Lower leg skin (tissue), 4 donors: ENCODE measurements at places on chromosomes 5 and 9.

GRCh38 chr9:21835121-21835520 is 32.7 kb downstream of the MTAP start:
- DNase-seq, result no peak

- no peak for DNase-seq
Measured at GRCh38 chr9:116420993-116421538, 266.0 kb upstream of the TRIM32 start.

- no peak for DNase-seq
Measured at GRCh38 chr9:126806336-126806735, 1.5 kb downstream of the ZBTB43 start.

GRCh38 chr5:160023007-160023907 is 14.3 kb downstream of the TTC1 start:
- no peak for DNase-seq

GRCh38 chr9:113355040-113355596 is 5.8 kb downstream of the BSPRY start:
- no peak for DNase-seq

GRCh38 chr9:120711841-120712538 is 2.3 kb downstream of the MEGF9 start:
- no peak for DNase-seq

- no peak for DNase-seq
Measured at GRCh38 chr9:6660512-6660911, 15.0 kb upstream of the GLDC start.

DNA sequence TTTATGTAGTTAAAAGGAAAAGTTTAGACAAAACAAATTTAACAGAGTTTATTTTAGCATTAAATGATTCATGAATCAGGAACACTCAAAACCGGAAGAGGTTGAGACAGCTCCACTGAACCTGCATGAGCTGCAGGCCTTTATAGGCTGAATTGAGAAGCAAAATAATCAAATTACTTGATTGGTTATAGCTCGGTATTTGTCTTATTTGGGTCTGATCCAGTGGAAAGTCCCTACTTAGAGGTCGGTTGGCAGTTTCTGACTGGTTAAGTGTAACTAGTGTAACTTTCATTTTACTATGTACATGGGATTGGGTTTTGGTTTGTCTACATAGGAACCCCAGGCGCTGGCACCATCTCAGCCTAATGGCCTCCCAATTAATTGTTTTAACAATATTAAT is 74.1 kb upstream of the PIK3R1 start:
- DNase-seq, result no peak

- DNase-seq, result no peak
Measured at GRCh38 chr9:91903126-91903911, 46.7 kb downstream of the ROR2 start.

DNA sequence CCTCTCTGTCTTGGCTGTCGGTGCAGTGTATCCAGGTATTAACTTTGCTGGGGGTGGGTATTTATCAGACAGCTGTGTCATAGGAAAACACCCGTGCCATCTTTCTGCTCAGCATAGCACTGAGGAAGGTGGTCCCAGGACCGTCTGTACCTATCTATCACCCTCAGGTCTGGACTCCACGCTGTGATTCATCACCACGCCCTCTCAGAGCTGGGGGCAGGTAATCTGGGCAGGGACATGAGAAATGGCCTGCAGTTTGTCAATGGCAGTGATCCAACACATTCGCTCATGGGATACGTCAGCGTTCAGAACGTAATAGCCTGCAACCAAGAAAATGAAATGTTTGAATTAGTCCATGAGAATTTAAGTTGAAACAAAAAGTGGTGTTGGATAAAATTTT is 151.6 kb upstream of the MAP1B start:
- no peak for DNase-seq

DNA sequence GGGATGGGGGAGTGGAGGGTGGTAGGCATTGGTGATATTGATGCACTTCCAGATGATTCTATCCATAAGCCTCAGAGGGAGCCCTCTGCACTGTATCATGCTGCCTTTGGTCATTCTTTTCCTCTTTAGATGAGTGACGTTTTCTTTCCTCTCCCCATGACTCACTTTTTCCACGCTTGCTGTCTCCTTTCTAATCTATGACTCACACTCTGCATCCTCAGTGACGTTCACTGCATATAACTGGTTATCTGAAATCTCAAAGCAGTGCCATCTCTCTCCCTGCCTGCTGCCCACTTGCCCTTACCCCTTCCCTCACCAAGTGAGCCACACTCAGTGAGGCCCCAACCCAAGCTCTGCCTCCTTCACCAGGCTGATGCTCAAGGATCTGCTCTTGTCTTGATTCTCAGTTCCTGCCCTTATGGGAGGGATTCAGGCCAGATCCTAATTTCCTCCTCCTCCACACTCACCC is 31.6 kb downstream of the PTGS1 start:
- DNase-seq, result peak; percentile 58

DNA sequence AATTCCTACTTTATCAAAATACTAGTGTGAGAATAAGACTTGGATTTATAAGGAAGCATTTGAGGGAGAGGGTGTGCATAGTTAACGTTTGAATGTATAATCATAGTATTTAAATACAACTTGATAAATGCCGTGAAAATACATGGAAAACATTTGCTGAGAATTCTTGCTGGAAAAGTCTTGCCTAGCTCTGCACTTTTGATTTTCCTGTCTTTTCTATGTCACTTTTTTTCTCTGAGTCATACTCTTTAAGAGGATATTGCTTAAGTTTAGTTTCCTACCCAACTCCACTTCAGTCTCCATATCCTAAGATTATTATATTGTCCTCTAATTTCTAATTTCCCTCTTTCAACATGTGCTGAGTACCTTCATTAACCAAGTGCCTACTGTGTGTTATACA is 616.6 kb upstream of the SEMA6A start:
- no peak for DNase-seq

- no peak for DNase-seq
Measured at GRCh38 chr9:102101723-102102122, 363.3 kb upstream of the GRIN3A start.

DNA sequence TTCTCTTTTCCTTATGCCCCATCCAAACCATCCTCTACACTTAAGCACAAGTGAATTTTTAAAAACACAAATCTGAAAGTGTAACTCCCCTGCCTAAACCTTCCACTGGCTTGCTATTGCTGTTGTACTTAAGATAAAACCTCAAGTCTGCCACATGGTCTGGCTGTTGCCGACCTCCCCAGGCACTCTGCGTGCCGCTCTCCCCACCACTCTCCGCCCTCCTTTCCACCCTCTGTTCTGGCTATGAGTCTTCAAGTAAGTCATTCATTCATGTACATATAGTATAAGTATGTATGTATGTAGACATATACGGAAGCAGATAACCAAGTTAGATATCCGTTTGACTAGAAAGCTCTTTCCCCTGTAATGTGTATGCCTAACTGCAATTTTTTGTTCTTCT is 94.7 kb upstream of the ANKRD55 start:
- DNase-seq, result no peak

DNA sequence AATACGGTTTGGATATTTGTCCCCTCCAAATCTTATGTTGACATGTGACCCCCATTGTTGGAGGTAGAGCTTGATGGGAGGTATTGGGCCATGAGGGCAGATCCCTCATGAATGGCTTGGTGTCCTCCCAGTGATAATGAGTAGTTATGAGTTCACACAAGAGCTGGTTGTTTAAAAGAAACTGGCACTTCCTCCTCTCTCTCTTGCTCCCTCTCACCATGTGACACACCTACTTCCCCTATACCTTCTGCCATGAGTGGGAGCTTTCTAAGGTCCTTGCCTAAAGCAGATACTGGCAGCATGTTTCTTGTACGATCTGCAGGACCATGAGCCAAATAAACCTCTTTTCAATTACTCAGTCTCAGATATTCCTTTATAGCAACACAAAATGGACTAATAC is 132.0 kb downstream of the PIK3R1 start:
- DNase-seq, result no peak

GRCh38 chr5:2187687-2188086 is 305.0 kb upstream of the IRX4 start:
- DNase-seq, result peak; percentile 77

GRCh38 chr5:158751961-158752655 is 347.6 kb downstream of the EBF1 start:
- DNase-seq, result no peak
